Large intestine (tissue), 12 donors: ENCODE measurements at places on chromosomes 7 and 10. TPM values are rescaled to one million over a fixed set of nuclear protein-coding genes. Genes with fewer than 3 reads are reported as not detected.

Gene SCART1
- 2.3 TPM for polyA plus RNA-seq

Gene ACTL6B
- 2.9 TPM for polyA plus RNA-seq

Gene CHAT
- 0.96 TPM for polyA plus RNA-seq

Gene ZNF804B
- polyA plus RNA-seq, result 0.04 TPM

Gene ZNF503
- polyA plus RNA-seq, result 17.8 TPM

DNA sequence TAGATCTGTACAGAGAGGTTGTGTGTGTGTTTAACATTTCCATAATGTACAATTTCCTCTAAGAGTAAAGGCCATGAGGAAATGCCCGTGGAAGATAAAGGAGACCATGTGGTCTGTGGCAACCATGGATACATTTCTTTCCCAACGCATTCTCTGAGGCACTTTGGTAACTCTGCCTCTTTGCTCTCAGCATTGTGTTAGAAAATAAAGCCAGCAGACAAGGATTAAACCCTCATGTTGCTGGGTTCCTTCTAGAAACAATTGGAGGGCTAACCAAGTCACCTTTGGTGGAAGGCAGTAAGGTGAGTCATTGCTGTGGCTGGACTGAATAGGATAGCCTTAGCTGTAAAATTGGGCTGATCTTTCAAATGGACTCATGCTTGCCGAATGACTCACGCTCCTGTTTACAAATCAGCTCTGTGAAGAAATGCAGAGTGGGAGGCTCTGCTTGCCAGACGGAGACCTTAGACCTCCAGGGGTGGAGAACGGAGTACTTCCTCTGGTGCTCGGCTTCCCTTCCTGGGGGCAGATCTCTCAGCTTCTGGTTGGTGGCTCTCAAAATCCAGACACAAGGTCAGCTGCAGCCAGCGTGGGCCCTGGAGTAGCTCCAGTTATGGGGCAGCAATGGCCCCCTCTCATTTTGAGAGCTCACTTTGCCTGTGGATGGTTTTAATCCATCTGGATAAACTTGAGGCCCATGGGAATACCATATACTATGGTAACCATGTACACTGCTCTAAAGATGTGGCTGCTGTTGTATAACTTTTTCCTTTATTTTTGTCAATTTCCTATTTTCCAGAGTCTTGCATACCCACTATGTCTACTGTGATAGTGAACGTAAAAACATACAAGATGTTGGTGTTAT, 137.3 kb downstream of the TCF7L2 start:
- peak overlapping the region; percentile 93 for H3K27ac ChIP-seq
- peak; percentile 93 for DNase-seq
- peaks cover 60% of the 10 kb centered on the region for H3K4me1 ChIP-seq
- H3K27me3 ChIP-seq, result no peaks in the 10 kb centered on the region
- H3K36me3 ChIP-seq, result peaks cover 20% of the 10 kb centered on the region

- no peaks in the 10 kb centered on the region for H3K27me3 ChIP-seq
- no peaks in the 10 kb centered on the region for H3K4me1 ChIP-seq
- H3K36me3 ChIP-seq, result no peaks in the 10 kb centered on the region
- no peak overlapping the region for H3K4me3 ChIP-seq
- no peak for DNase-seq
- H3K27ac ChIP-seq, result no peak overlapping the region
These were observed 120.2 kb downstream of the CACNB2 start for GRCh38 chr10:18260310-18260922.

- H3K36me3 ChIP-seq, result peaks cover 2% of the 10 kb centered on the region
- DNase-seq, result peak; percentile 83
- H3K27me3 ChIP-seq, result peaks cover 6% of the 10 kb centered on the region
- H3K27ac ChIP-seq, result peak overlapping the region; percentile 62
- H3K4me3 ChIP-seq, result peak overlapping the region; percentile 61
These were observed 1.2 kb upstream of the ATP6V0E2 start for GRCh38 chr7:149872419-149873073.

DNA sequence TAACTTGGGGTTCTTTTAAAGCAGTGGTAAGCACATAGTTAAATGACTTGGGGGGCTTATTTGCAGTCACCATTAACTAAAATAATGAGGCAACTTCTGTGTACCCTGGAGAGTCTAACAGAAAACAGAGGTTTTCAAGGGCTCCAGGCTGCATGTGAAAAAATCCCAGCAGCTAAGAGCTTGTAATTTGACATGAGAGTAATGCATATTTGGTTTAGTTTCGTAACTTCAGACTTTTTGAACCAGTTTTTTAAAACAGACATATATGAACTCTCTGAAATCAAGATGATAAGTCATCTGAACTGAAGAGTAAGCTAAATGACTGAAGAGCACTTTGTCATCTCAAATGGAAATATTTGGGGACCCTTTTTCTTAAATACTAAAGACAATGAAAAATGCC, 40.2 kb upstream of the IFRD1 start:
- no peak overlapping the region for H3K27ac ChIP-seq
- H3K4me3 ChIP-seq, result no peak overlapping the region
- H3K4me1 ChIP-seq, result no peaks in the 10 kb centered on the region
- H3K36me3 ChIP-seq, result no peaks in the 10 kb centered on the region

DNA sequence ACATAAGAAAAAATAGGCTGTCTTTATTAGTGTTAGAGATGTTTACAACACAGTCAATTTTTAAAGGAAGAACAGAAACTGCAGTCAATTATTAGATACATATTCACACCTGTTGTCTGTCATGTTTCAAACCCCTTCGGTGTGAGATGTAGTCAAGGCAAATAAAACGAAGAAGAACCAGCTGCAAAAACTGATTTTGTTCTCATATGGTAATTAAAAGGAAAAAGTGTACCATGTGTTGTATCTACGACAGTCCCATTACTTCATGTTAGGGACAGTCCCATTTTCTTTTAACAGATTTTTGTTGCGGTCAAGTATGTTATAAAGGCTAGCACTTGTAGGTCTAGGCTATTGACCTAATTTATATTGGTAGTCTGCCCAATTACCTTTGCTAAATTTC, 149.4 kb downstream of the LRRN3 start:
- no peak for DNase-seq
- H3K36me3 ChIP-seq, result no peaks in the 10 kb centered on the region
- no peak overlapping the region for H3K27ac ChIP-seq
- no peaks in the 10 kb centered on the region for H3K4me1 ChIP-seq
- no peak overlapping the region for H3K4me3 ChIP-seq

GRCh38 chr7:371119-371778, 81.3 kb downstream of the FOXL3 start:
- H3K4me3 ChIP-seq, result no peak overlapping the region
- no peaks in the 10 kb centered on the region for H3K27me3 ChIP-seq
- peaks cover 73% of the 10 kb centered on the region for H3K4me1 ChIP-seq
- peak; percentile 94 for DNase-seq

DNA sequence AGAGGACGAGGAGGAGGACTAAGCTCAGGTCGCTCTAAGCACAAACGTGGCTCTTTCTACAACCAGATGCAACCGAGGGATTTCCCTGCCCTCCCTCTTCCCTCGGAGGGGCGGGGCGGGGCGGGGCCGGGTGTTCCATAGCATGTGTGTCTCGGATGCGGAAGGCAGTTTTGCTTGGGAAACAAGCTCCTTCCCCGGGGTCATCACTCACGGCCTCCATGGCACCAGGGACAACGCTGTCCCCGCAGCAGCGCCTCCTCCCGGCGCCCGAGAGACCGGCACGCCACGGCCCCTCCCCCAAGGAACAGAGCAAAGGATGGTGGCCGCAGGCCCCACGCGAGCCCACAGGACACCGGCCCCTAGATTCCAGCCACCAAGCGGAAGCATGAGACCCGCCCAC, 110.5 kb downstream of the PAXIP1 start:
- H3K4me1 ChIP-seq, result no peaks in the 10 kb centered on the region
- no peak overlapping the region for H3K27ac ChIP-seq
- H3K27me3 ChIP-seq, result peaks cover 2% of the 10 kb centered on the region
- H3K36me3 ChIP-seq, result no peaks in the 10 kb centered on the region
- no peak overlapping the region for H3K4me3 ChIP-seq
